H7 (cell line): ENCODE measurements at places on chromosomes 2 and 18. TPM values are rescaled to one million over a fixed set of nuclear protein-coding genes. Genes with fewer than 3 reads are reported as not detected.

DNA sequence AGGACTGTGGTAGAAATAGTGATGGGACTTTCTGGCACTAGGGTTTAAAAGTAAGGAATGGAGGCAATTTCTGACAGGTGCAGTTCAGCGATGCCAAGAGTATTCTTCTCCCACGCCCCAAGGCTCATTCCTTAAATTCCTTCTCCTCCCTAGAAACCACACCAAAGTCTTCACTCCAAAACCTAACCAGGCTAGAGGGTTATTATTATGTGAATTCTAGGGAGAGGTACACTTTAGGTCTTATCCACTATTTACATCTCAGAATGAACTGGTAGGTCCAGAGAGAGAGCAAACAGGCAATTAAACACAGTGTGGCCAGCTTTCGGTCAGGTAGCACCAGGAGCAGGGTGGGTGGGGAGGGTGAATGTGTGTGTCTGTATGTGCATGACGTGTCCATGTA lies 11.4 kb downstream of the IL1F10 start:
- no peak for DNase-seq

FAM237A gene
- not detected in 2 replicates for total RNA-seq

DNA sequence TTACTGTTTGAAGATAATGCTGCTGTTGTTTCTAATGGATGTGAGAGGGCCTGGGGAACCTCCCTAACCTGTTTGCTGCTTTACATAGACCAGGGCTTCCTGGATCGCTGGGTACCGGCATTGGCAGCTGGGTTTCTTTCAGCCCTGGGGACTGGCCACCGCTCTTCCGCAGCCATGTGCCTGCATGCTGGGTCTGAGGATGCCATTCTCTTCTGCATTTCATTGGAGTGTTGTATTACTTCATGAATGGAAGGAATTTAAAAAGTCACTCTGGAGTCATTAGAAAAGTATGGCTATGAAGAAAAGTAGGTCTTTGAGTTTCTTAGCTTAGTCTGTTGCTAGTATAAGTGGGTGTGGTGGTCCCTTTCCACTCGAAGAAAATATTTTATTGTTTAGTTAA lies 107.3 kb upstream of the MGAT5 start:
- DNase-seq: peak; percentile 59

DNA sequence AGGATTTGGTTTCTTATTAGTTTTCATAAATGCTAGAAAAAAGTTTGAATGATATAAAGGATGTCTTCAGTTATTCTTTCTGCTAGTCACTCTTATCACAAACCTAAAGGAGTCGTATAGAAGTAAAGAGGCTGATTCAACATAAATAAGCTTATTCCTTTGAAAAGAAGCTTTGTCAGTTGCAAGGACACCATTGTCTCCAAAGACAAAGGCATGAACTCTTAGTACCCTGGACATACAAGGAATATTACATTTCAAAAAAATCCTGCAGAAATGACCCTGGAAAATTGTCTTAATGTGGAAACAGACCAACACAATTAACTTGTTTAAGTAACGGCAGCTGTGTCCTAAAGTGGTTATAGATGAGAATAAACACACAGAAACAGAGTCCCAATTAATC lies 528.0 kb downstream of the CPS1 start:
- DNase-seq: no peak

- DNase-seq: no peak
These were observed 95.3 kb upstream of the RMDN2 start for GRCh38 chr2:37829616-37830395.

GRCh38 chr18:44883671-44884070 lies 203.0 kb downstream of the SETBP1 start:
- no peak for DNase-seq

TMEM169 gene
- 0.42 and 1.1 TPM in 2 replicates for total RNA-seq

CCDC102B gene
- total RNA-seq: 2.3 and 5.3 TPM in 2 replicates

DNA sequence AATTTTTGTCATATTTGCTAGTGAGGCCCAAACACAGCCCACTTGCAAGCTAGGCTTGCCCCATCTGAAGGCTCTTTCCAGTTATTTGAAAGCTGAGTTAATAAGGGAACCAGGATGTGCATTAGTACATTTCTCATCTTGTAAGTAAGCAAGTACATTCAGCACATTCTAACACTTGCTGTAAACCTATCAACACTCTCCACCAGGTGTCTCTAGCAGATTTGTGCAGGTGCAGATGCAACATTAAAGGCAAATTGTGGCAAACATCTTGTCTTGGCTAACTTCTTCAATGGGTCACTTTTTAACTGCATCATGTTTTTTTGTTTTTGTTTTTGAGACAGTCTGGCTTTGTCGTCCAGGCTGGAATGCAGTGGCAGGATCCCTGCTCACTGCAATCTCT lies 25.3 kb upstream of the MFSD6 start:
- peak; percentile 37 for DNase-seq

ARL6IP6 gene
- total RNA-seq: 52.8 and 54.9 TPM in 2 replicates

STARD6 gene
- total RNA-seq: not detected in 2 replicates

GRCh38 chr18:63979409-63979920 lies 9.6 kb downstream of the SERPINB8 start:
- peak; percentile 64 for DNase-seq

SPEG gene
- total RNA-seq: 25.3 and 27.4 TPM in 2 replicates

ABHD1 gene
- 0.55 TPM in 1 of 2 replicates, not detected in the other for total RNA-seq

IL1F10 gene
- total RNA-seq: not detected in 2 replicates

AFF3 gene
- 0.07 and 0.37 TPM in 2 replicates for total RNA-seq

GRCh38 chr2:127909019-127909418 lies 23.3 kb upstream of the AMMECR1L start:
- DNase-seq: peak; percentile 56

L3MBTL4 gene
- 0.48 and 0.59 TPM in 2 replicates for total RNA-seq

DNAJC5G gene
- total RNA-seq: not detected in 2 replicates

NXPH2 gene
- 0.55 TPM in 1 of 2 replicates, not detected in the other for total RNA-seq

- no peak for DNase-seq
These were observed 4.1 kb upstream of the LYPD6B start for GRCh38 chr2:149034406-149034805.

LAMA1 gene
- 17.2 and 17.5 TPM in 2 replicates for total RNA-seq

DSG4 gene
- total RNA-seq: not detected in 2 replicates

GRCh38 chr2:197677483-197677882 lies 2.1 kb upstream of the RFTN2 start:
- DNase-seq: no peak

GRCh38 chr2:225296951-225297350 lies 102.6 kb upstream of the NYAP2 start:
- DNase-seq: no peak

GRCh38 chr2:120642646-120643045 lies 93.0 kb upstream of the GLI2 start:
- no peak for DNase-seq

GRCh38 chr18:46297124-46297523 lies 192.9 kb downstream of the HAUS1 start:
- no peak for DNase-seq

GRCh38 chr2:181810823-181811695 lies 80.5 kb upstream of the ITPRID2 start:
- DNase-seq: no peak

GRCh38 chr2:236998758-236999157 lies 86.9 kb upstream of the COPS8 start:
- DNase-seq: peak; percentile 26

AAK1 gene
- total RNA-seq: 16.2 and 26.5 TPM in 2 replicates

ANKRD30BL gene
- total RNA-seq: not detected in 2 replicates

MGAT4A gene
- 0.70 and 2.1 TPM in 2 replicates for total RNA-seq

DNA sequence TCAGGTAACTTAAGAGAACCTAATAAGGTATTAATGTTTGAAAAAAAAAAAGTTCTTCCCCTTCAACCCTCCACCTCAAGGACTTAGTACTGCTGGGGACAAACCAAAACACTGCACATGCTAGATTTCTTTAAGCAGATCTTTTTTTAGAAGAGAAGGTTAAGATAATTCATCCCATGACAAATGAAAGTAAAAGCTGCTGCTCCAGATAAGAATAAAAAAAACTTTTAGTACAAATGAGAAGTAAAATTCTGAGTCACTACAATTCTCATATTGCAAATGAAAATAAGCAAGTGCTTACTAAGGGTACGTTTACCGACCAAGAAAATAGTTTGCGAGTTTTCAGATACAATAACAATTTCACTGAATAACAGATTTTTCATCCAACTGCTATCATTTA lies 8.9 kb downstream of the STAM2 start:
- DNase-seq: no peak

EPB41L3 gene
- total RNA-seq: 44.2 and 50.2 TPM in 2 replicates

GALNT5 gene
- 0.07 and 0.18 TPM in 2 replicates for total RNA-seq

TNFAIP6 gene
- 0.28 TPM in 1 of 2 replicates, not detected in the other for total RNA-seq

UPP2 gene
- total RNA-seq: not detected in 2 replicates

DNA sequence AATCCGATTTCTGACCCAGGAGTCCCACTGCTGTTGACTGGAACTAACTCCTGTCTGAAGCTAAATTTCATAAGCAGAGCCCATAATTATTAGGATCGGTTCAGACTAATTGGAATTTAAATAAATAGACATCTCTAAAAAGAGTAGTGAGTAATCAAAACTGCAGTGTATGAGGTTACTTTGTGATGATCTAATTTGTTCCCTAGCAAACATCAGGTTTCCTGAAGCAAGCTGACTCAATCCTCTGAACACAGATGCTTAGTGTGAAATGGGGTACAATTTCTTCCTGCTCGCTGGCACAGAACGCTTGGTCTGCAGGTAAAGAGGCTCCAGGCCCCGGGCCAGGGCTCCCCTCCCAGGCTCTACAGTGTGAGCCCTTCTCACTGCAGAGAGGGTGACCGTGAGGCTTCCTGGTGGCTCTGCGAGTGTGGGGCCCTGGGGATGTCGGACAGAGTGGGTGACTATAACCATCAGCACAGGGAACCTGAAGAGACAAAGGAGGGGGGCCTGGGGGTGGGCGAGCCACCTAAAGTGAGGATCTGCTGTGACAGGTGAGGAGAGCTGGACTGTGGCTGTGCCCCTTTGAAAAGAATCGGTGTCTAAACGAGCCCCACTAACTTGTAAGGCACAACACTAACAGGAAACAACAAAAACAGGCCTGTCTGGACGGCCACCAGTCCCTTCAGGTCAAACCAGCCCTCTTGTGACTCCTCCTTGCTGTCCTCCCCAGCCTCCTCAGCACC lies 20.2 kb downstream of the CHST10 start:
- peak; percentile 6 for DNase-seq

GRCh38 chr18:12579775-12580174 lies 78.1 kb downstream of the SPIRE1 start:
- no peak for DNase-seq

MERTK gene
- total RNA-seq: 8.3 and 8.7 TPM in 2 replicates

GRCh38 chr18:11089931-11090715 lies 59.2 kb downstream of the PIEZO2 start:
- no peak for DNase-seq

- peak; percentile 88 for DNase-seq
These were observed at the start of gene GLI2 for GRCh38 chr2:120735746-120736170. GLI2 (plus strand) TSS chr2:120735868; CDS start chr2:120797321, 61,453 bp downstream.

OST4 gene
- total RNA-seq: 197 and 228 TPM in 2 replicates

C2orf66 gene
- not detected in 2 replicates for total RNA-seq

CXCR2 gene
- total RNA-seq: not detected in 2 replicates

- DNase-seq: no peak
These were observed 625.6 kb upstream of the CDH2 start for GRCh38 chr18:28802546-28802945.

KCNS3 gene
- total RNA-seq: 26.2 and 31.2 TPM in 2 replicates

- no peak for DNase-seq
These were observed 358.2 kb downstream of the RBM43 start for GRCh38 chr2:150903461-150903860.

DNA sequence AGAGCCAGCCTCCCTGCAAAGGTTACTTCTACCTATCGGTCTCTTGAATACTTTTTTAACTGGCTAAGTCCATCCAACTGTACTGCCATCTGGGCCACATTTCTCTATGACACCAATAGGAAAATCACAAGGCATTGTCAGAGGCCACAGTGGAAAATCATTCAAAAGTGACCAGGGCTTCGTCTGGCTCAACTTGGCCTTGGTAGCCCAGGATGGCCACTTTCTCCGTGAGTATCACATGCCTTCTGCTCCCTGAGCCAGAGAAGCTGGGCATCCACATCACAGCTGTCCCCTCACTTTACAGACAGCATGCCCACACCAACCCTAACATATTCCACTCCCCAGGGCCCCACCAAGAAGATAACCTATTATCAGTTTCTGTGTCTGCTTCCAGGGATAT lies 5.8 kb downstream of the CIB4 start:
- DNase-seq: no peak

DNA sequence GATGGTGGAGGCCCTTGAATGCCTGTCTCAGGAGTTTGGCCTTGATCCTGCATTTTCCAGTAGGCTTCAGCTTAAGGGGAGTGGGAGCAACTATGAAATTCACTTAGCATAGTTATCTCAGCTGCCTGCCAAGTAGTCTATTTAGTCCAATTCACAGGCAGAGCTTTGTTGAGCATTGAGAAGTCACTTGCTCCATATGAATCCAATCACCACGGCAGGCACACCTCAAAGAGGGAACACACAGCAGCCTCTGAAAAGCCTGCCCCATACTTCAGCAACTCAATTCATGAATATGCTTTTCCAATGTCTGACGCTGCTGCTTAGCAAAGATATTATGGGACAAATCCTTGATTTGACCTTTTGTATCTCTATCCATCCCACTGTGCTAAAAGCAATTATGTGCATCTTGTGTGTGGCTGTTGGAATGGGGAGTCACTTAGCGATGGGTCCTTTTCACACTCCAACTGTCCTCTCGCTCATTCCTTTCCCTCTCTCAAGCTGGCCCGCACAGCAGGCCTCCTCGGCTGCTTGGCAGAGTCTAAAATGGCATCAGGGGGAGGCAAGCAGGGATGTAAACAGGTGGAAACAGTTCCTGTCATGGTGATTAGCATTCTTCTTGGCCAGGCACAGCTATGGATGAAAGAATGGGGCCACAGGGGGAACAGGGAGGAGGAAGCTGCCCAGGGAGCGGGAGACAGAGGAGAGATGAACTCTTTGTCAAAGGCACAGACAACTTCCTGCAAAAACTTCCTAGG lies 56.0 kb upstream of the LRPPRC start:
- peak; percentile 50 for DNase-seq

DNA sequence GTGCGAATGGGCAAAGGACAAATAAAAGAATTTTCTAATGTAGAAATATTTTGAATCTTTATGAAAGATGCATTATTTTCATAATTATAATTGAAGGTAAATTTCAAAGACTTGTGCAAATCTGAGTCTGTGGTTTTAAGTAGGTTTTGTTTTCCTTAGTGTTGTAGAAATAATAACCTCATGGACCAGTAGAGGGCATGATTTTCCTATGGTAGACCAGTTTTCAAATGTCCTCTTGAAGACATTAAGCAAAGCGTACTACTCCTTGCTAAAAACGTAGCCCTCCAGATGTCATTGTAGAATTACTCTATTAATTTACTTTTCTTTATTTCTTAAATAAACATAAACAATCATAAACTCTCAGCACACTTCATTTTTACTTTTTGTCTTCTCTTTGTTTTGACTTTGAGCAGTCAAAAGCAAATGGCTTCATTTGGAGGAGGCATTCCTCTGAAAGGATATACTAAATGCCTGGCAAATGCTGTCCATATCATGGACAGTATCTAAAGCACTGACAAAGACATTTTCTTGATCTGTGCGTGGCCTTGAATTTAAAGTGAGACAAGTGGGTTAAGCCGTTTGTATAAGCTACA lies 85.8 kb upstream of the FAM237A start:
- peak; percentile 24 for DNase-seq

GRCh38 chr18:49031511-49032188 lies 80.9 kb upstream of the SMAD7 start:
- peak; percentile 59 for DNase-seq

GRCh38 chr18:55337908-55338521 lies 250.0 kb downstream of the TCF4 start:
- DNase-seq: no peak
